ENCODE measurements at places on chromosomes 11 and 22.
A peak's percentile ranks its signal among the peaks of the same experiment; 100 is the strongest.

GRCh38 chr11:126318574-126319373, 14.9 kb downstream of the DCPS start:
- peak; percentile 13 for DNase-seq

GRCh38 chr11:3962406-3962840, 107.0 kb downstream of the STIM1 start:
- DNase-seq, result no peak

- no peak for DNase-seq
These were observed 13.8 kb downstream of the ATP5MG start for GRCh38 chr11:118415062-118415738.

- DNase-seq, result no peak
These were observed 1.5 kb downstream of the GALNT18 start for GRCh38 chr11:11620173-11620920.

- DNase-seq, result no peak
These were observed 3.8 kb downstream of the BID start for GRCh38 chr22:17770180-17771077.

GRCh38 chr22:24514241-24515026, 19.3 kb downstream of the UPB1 start:
- DNase-seq, result no peak

DNA sequence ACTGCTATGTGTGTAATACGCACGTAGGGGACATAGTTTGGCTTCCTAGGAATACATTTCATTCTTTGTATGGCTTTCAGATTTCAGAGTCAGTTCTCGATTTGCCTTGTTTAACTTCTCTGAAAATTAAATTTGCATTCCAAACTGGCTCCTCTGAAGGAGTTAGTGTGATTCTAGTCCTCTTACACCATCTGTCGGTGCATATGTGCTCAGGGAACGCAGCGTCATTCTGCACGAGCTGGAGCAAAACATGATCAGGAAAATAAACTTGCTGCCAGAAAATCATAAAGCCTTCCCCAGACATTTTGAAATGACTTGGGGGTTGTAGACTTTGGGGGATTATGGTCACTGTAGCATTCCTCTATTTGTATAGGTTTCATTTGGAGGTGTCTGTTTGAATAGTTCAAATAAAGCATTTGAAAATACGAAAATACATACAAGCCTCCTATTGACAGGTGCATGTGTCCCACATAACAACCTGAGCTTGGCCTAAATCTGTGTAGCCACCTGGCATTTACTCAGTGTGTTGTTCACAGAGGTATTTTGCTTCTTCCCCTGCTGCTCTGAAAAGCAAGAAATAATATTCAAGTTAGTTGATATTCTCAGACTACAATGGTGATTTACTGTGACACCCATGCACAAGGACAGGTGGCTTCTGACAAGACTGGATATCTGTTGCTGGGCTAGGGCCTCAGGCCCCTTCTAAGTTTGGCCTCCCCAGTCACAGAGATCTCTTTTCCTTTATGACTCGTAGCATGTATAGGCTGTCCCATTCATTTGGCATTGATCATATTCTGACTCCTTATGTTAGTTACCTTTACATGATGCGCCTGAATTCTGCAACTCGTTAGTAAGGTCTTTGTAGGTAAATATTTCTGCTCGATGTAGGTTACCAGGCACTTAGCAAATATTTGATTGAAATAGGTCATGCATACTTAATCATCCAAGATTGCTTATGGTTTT, 81.6 kb upstream of the SORL1-AS1 start:
- DNase-seq, result no peak

Data from COLO829 (cell line).